Vagina (tissue), 2 donors: ENCODE measurements at places on chromosomes 11 and 22.

DNA sequence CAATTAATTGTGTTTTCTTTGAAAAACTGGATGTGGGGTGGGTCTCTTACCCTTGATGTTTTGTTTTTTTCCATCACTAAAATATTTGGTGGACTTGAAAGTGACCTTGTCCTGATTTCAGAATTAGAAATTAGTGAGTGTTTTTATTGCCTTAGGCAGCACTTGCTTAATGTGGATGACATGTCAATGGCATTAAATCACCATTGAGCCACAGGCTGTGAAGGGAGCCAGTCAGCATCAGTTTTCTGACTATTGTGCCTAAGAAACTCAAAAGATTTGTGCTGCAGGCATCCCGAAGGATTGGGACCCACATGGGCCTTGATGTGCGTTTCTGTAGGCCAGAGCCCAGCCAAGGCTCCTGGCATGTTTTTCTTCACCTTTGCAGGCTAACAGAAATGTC is 53.8 kb downstream of the SWAP70 start:
- no peaks in the 10 kb centered on the region for H3K36me3 ChIP-seq
- peaks cover 31% of the 10 kb centered on the region for H3K4me1 ChIP-seq
- H3K4me3 ChIP-seq, result no peak overlapping the region
- no peak for DNase-seq

- DNase-seq, result no peak
- peaks cover 15% of the 10 kb centered on the region for H3K4me1 ChIP-seq
- H3K4me3 ChIP-seq, result no peak overlapping the region
- H3K27me3 ChIP-seq, result no peaks in the 10 kb centered on the region
These were observed 31.0 kb downstream of the PACS1 start for GRCh38 chr11:66101066-66101464.

- H3K27ac ChIP-seq, result no peak overlapping the region
- no peaks in the 10 kb centered on the region for H3K27me3 ChIP-seq
- no peak overlapping the region for H3K4me3 ChIP-seq
- H3K4me1 ChIP-seq, result peaks cover 1% of the 10 kb centered on the region
- no peak for DNase-seq
- no peaks in the 10 kb centered on the region for H3K36me3 ChIP-seq
These were observed 63.4 kb downstream of the AAMDC start for GRCh38 chr11:77884186-77884828.

DNA sequence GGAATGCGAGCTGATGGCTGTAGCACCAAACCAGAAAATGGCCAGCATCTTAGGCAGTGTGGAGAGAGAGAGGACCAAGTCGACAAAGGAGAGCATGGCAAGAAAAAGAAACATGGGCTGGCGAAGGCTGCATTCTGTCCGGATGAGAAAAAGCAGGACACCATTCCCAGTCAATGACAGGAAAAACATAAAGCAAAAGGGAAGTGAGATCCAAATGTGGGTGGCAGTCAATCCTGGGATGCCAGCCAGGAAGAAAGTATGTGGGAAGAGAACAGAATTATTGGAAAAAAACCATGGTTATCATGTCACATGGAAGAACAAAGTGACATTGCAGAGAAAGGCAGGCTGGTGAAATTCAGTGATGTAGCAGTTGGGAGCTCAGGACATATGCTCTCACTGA is 36.9 kb upstream of the OR56A1 start:
- no peaks in the 10 kb centered on the region for H3K4me1 ChIP-seq
- H3K4me3 ChIP-seq, result no peak overlapping the region

DNA sequence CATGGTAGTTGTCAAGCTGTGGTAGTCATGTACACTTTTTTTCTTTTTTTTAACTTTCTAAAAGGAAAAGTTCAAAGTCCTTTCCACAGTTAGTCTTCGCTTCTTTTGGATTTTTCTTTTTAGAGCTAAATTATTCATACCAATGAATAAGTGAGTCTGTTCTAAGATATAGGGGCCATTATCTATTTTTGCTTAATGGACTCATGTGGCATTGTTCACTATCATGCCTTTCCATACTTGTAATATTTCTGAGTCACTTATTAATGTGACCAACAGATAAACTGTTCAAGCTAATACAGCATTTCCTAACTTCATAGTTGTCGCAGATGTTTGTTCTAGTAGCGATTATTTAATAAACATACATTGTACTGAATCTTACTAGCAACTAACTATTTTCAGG is 8.0 kb upstream of the B3GNT6 start:
- no peak for DNase-seq
- H3K27ac ChIP-seq, result no peak overlapping the region
- no peak overlapping the region for H3K4me3 ChIP-seq

- no peak for DNase-seq
- peaks cover 7% of the 10 kb centered on the region for H3K36me3 ChIP-seq
- H3K27ac ChIP-seq, result no peak overlapping the region
- H3K27me3 ChIP-seq, result no peaks in the 10 kb centered on the region
- H3K4me3 ChIP-seq, result no peak overlapping the region
These were observed 12.5 kb downstream of the TMEM258 start for GRCh38 chr11:61779666-61780525.

GRCh38 chr11:133720951-133721350 is 124.4 kb downstream of the SPATA19 start:
- no peaks in the 10 kb centered on the region for H3K27me3 ChIP-seq
- no peaks in the 10 kb centered on the region for H3K4me1 ChIP-seq
- DNase-seq, result no peak
- no peak overlapping the region for H3K4me3 ChIP-seq
- no peak overlapping the region for H3K27ac ChIP-seq
- no peaks in the 10 kb centered on the region for H3K36me3 ChIP-seq

DNA sequence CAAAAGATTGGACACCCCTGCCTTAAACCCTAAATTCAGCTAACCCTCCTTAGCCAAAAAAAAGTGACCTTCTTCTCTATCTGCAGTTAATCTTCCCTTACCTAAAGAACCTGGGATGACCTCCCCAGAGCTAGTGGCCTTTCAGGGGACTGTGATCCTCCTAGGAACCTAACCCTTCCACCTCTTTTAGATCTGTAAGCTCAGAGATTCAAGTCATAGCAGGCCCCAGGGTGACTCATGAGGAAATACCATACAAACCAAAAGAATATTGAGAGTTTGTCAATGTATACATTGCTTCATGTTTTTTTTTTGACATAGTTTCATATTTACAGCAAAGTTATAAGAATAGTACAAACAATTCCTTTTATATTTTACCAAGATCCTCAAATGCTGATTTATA is 38.3 kb upstream of the CXCR5 start:
- H3K27me3 ChIP-seq, result no peaks in the 10 kb centered on the region
- no peak for DNase-seq
- H3K4me1 ChIP-seq, result peaks cover 6% of the 10 kb centered on the region
- H3K4me3 ChIP-seq, result no peak overlapping the region
- H3K36me3 ChIP-seq, result no peaks in the 10 kb centered on the region
- H3K27ac ChIP-seq, result no peak overlapping the region

DNA sequence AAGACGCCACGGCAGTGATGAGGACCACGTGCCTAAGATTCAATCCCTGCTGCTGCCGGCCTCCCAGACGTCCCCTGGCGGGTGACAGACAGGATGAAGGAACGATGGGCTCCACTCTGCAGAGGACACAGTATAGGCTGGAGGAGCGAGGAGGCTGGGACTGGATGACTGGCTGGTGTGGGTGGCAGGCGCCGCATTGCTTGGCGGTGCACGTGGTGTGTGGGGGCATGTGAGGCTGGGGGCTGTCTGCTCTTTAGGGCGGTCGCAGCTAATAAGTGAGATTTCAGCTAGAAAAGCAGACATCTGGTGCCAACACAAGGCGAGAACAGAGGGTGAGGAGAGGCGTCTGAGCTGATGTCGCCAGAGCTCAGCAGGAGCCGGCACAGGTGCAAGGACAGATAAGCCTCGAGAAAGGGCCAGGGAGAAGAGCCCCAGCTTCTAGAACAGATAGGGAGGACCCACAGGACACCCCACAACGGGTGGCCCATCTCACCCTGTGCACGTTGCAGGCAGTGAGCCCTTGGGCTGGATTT is 33.2 kb downstream of the TSPAN4 start:
- H3K4me3 ChIP-seq, result no peak overlapping the region
- no peaks in the 10 kb centered on the region for H3K4me1 ChIP-seq
- DNase-seq, result no peak

GRCh38 chr11:35525501-35526175 is at the start of gene PAMR1:
Gene PAMR1 (minus strand): TSS chr11:35525616. CDS start chr11:35525585, 31 bp downstream.
- DNase-seq, result no peak
- peak within 1 kb of the TSS; percentile 73 for H3K27ac ChIP-seq
- H3K36me3 ChIP-seq, result no peaks in the 10 kb centered on the region
- H3K4me3 ChIP-seq, result peak within 1 kb of the TSS; percentile 42

DNA sequence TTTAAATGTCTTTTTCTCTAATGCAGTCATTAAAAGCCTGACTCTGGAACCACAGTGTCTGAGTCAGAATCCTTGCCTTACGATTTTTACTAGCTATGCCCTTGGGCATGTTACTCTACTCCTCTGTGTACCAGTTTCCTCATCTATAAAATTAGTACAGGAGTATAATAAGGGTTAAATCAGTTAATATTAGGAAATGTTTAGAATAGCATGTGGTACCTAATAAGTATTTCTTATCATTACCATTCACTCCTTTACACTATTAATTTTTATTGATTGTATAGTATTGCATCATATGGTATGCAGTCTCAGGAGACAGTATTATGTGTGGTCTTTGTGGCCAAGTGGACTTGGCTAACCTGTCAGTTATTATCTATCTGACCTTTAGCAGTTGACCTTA is 68.2 kb downstream of the METTL15 start:
- no peaks in the 10 kb centered on the region for H3K4me1 ChIP-seq
- H3K4me3 ChIP-seq, result no peak overlapping the region
- no peaks in the 10 kb centered on the region for H3K27me3 ChIP-seq

DNA sequence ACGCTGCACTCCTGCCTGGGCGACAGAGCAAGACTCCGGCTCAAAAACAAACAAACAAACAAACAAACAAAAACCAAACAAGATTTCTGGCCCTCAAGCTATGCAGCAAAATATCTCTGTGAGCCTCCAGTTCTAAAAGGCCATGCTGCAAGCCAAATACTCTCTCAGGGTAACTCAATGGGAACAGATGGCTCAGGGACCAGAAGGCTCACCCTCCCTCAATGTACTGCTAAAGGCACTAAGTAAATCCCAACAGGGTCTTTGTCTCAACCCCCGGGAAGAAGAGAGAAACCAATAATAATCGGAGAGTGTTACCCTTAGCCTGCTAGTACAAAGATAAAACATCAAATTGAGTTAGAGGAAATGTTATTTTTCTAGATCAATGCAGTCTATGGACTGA is 119.7 kb upstream of the ZC3H12C start:
- no peak overlapping the region for H3K4me3 ChIP-seq
- peaks cover 9% of the 10 kb centered on the region for H3K4me1 ChIP-seq
- no peaks in the 10 kb centered on the region for H3K36me3 ChIP-seq
- no peaks in the 10 kb centered on the region for H3K27me3 ChIP-seq

DNA sequence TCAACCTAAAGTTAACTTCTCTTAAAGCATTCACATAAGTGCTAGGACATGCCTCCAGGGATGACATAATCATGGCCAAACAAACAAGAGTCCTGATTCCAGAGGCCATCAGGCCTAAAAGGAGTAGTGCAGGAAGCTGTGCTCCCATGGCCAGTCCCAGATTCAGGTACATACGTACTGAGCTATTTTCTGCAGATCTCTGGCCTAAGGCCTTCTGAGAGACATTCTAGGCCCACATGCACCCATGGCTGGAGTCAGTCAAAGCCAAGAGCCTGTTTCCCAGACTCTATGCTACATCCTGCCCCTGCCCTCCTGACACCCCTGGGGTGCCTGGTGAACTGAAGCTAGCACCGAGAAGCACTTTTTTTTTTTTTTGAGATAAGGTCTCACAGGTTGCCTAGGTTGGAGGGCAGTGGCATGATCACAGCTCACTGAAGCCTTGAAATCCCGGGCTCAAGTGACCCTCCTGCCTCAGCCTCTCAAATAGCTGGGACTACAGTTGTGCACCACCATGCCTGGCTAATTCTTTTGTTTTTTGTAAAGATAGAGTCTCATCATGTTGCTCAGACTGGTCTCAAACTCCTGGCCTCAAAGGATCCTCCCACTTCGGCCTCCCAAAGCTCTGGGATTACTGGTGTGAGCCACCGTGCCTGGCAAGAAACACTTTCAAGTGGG is 553 bp downstream of the CD3D start:
- no peaks in the 10 kb centered on the region for H3K36me3 ChIP-seq
- H3K27me3 ChIP-seq, result no peaks in the 10 kb centered on the region
- no peak overlapping the region for H3K27ac ChIP-seq
- H3K4me3 ChIP-seq, result no peak overlapping the region

DNA sequence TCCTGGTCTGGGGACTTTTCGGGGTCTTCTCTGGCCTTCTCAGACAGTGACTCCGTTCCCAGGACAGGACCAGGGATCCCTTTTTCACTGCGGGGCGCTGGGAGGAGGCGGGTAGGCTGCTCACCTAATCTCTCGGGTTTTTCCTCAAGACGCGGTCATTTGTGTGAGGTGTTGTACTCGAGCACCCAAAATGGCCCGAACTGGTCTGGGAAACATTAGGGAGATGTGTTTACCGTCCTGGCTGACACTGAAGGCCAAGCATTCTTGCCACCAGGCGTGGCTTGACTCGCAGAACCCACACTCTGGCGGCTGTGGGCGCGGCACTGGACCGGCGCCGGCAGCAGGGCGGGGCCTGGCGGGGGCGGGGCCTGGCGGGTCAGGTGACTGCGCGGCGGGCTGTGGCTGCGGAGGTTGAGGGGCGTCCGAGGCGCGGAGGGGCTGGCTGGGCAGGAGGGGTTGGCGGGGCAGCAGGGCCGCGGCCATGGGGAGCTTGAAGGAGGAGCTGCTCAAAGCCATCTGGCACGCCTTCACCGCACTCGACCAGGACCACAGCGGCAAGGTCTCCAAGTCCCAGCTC is at the start of gene SWAP70:
Gene SWAP70 (plus strand): TSS at position 379 of the 577 bp plus-strand sequence. CDS start 103 bp downstream, at position 482.
- peak within 1 kb of the TSS; percentile 97 for H3K27ac ChIP-seq
- H3K36me3 ChIP-seq, result peaks cover 4% of the 10 kb centered on the region
- no peaks in the 10 kb centered on the region for H3K27me3 ChIP-seq
- peak within 1 kb of the TSS; percentile 90 for H3K4me3 ChIP-seq

- no peak for DNase-seq
- H3K4me3 ChIP-seq, result no peak overlapping the region
- H3K27me3 ChIP-seq, result no peaks in the 10 kb centered on the region
These were observed 699 bp downstream of the AIFM3 start for GRCh38 chr22:20967697-20968211.

DNA sequence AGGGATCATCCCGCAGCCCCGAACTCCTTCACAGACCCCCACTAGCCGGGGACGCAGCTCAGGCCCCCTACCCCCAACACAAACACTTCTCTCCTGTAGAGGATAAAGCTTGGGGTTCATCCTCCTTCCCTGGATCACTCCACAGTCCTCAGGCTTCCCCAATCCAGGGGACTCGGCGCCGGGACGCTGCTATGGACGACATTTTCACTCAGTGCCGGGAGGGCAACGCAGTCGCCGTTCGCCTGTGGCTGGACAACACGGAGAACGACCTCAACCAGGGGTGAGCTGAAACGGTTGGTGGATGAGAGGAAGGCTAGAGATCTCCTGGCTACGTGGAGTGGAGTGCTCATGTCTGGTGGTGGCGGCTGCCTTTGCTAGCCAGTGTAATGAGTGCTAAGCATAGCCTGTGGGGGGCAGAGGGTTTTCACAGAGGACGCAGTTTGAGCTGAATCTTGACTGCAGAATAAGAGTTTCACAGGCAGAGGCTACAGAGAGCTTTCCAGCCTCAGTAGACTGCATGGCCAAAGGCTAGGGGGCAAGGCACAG is 580 bp downstream of the ILK start:
- peaks cover 38% of the 10 kb centered on the region for H3K36me3 ChIP-seq
- H3K4me3 ChIP-seq, result peak overlapping the region; percentile 62
- peaks cover 61% of the 10 kb centered on the region for H3K4me1 ChIP-seq
- no peaks in the 10 kb centered on the region for H3K27me3 ChIP-seq
- peak overlapping the region; percentile 87 for H3K27ac ChIP-seq

GRCh38 chr11:41431784-41432183 is 27.7 kb downstream of the LRRC4C start:
- H3K36me3 ChIP-seq, result no peaks in the 10 kb centered on the region
- H3K27ac ChIP-seq, result no peak overlapping the region
- H3K4me1 ChIP-seq, result no peaks in the 10 kb centered on the region
